ENCODE measurements at places on chromosomes 7 and 10.
A peak's percentile ranks its signal among the peaks of the same experiment; 100 is the strongest.

- DNase-seq, result no peak
Measured at GRCh38 chr7:124701955-124702354, 63.6 kb downstream of the GPR37 start.

GRCh38 chr10:23198940-23199767 is 7.0 kb downstream of the PTF1A start:
- DNase-seq, result no peak

DNA sequence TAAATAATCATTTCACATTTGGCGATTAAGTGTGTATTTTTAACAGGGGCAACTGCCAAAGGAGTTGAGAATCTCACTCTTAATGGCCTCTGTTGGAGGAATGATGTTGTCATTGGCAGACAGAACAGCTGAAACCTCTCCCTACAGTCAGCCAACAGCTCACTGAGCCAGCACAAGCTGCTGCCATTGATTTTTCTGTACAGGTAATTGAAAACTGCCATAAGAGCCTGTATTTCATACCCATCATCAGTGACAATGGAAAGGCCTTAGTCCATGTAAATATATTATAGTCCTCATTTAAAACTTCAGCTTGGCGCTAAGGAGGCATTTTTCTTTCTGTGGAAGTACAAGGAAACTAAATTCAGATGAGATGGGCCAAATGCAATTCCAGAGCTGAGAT is 28.1 kb upstream of the PTN start:
- DNase-seq, result no peak

DNA sequence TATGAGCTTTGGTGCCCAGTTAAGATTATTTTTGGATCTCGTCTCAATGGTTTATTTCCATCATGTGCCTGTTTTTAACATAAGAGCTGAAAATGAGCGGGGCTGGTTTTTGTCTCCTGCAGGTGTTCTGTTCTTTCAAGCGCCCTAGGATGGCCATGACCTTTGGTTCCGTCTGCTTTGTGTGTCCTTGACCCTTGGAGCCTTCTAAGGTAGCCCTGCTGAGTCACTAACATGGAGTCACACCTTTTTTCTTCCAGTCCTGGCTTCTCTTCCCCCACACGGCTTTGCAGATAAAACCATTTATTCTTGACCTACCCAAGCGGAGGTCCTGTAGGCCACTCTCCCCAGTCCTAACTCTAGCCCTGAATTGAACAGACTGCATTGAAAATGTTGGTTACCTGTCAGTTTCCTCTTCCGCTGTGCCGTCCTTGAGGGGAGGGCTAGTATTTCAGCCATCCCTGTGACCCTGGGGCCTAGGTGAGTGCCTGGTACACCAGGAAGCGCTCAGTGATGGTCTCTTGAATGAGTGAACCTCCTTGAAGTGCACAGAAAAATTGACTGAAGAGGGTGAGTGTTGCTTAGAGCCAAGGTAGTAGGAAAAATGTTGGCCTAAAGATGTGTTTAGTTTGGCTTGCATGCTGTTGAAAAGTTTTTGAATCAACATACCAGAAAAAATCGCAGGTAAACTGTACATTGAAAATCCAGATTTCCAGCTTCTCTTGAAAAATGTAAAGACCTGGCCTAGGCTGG is 48.0 kb downstream of the CAMK1D start:
- no peak for DNase-seq

DNA sequence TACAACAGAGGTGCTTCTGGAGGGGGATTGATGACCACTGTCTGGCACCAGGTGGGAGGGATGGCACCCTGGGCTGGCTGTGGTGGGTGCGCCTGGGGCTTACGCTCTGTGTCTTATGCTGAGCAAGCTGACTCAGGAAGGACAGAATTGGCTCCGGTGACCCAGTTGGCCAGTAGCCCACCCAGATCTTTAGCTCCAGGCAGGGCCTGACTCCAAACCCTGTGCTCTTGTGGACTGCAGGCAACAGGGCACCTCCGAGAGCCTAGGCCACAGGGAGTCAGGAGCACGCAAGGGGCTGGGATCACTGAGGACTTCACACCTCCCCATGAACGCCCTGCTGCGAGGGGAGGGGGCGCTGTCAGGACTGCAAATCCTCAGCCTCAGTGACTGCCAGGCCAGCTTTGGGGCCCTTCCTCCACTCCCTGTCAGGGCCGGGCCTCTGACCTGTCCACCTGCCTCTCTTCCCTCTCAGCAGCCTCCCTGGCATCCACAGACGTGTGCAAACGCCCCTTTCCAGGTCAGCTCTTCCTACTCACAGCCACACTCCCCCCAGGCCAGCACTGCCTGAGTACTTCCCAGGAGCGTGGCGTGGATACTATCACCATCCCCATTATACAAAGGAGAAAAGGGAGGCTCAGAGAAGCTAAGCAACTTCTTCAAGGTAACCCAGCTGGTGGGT is 118.7 kb downstream of the SLIT1 start:
- DNase-seq, result no peak

GRCh38 chr10:74888962-74889661 is 62.7 kb downstream of the KAT6B start:
- peak; percentile 22 for DNase-seq

GRCh38 chr10:132645630-132646442 is 108.2 kb downstream of the INPP5A start:
- no peak for DNase-seq

Measured in EH (cell line).